Transverse colon (tissue), 4 donors: ENCODE measurements at places on chromosomes 3 and 15. TPM values are rescaled to one million over a fixed set of nuclear protein-coding genes. Genes with fewer than 3 reads are reported as not detected.

- H3K36me3 ChIP-seq: no peaks in the 10 kb centered on the region
- H3K4me1 ChIP-seq: no peaks in the 10 kb centered on the region
- H3K27ac ChIP-seq: no peak overlapping the region
These were observed 109.6 kb upstream of the TMCO5A start for GRCh38 chr15:37824717-37825382.

GRCh38 chr15:64847016-64847415 is 5.3 kb downstream of the PLEKHO2 start:
- DNase-seq: no peak
- no peaks in the 10 kb centered on the region for H3K27me3 ChIP-seq
- H3K4me1 ChIP-seq: peaks cover 68% of the 10 kb centered on the region
- no peak overlapping the region for H3K4me3 ChIP-seq
- peak overlapping the region; percentile 96 for H3K27ac ChIP-seq

- no peak overlapping the region for H3K27ac ChIP-seq
- peaks cover 13% of the 10 kb centered on the region for H3K4me1 ChIP-seq
- no peaks in the 10 kb centered on the region for H3K36me3 ChIP-seq
These were observed 23.1 kb downstream of the PLXNA1 start for GRCh38 chr3:127005864-127006500.

Gene GOLGA6A
- not detected for total RNA-seq

DNA sequence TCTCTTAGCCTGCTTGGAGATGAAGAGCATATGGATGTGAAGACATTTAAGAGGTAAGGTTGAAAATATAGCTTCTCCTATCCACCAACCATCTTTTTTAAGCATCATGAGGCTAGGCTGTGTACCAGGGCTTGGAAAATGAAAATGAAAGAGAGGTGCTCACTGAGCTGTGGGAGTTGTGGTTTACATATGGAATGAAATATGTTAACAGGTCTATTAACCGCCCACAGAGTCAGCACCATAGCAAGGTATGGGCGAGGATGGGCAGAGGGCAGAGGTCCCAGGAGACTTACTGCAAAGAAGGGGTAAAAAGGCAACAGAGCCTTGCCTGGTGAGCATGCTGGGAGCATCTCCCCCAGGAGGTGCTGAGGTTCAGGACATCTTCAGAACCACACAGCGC is 273.1 kb downstream of the GABRG3 start:
- H3K4me3 ChIP-seq: no peak overlapping the region
- no peak overlapping the region for H3K27ac ChIP-seq
- H3K27me3 ChIP-seq: no peaks in the 10 kb centered on the region
- DNase-seq: no peak

Gene TEX9
- total RNA-seq: 3.4 TPM

- H3K4me3 ChIP-seq: no peak overlapping the region
- no peaks in the 10 kb centered on the region for H3K36me3 ChIP-seq
- H3K27ac ChIP-seq: peak overlapping the region; percentile 81
- no peak for DNase-seq
- peaks cover 22% of the 10 kb centered on the region for H3K4me1 ChIP-seq
These were observed 11.2 kb downstream of the DLL4 start for GRCh38 chr15:40940296-40940801.

- H3K4me1 ChIP-seq: no peaks in the 10 kb centered on the region
- H3K36me3 ChIP-seq: no peaks in the 10 kb centered on the region
- no peak overlapping the region for H3K4me3 ChIP-seq
These were observed 63.6 kb upstream of the MBNL1 start for GRCh38 chr3:152205097-152205593.

GRCh38 chr3:143809121-143809621 is 39.1 kb downstream of the SLC9A9 start:
- no peak overlapping the region for H3K4me3 ChIP-seq
- no peaks in the 10 kb centered on the region for H3K36me3 ChIP-seq
- H3K27me3 ChIP-seq: no peaks in the 10 kb centered on the region
- no peak for DNase-seq
- peak overlapping the region; percentile 72 for H3K27ac ChIP-seq
- H3K4me1 ChIP-seq: peaks cover 9% of the 10 kb centered on the region

GRCh38 chr15:64697911-64698369 is 77.4 kb downstream of the RBPMS2 start:
- DNase-seq: no peak
- no peaks in the 10 kb centered on the region for H3K27me3 ChIP-seq
- H3K36me3 ChIP-seq: no peaks in the 10 kb centered on the region
- no peak overlapping the region for H3K4me3 ChIP-seq
- H3K4me1 ChIP-seq: peaks cover 94% of the 10 kb centered on the region
- peak overlapping the region; percentile 91 for H3K27ac ChIP-seq

DNA sequence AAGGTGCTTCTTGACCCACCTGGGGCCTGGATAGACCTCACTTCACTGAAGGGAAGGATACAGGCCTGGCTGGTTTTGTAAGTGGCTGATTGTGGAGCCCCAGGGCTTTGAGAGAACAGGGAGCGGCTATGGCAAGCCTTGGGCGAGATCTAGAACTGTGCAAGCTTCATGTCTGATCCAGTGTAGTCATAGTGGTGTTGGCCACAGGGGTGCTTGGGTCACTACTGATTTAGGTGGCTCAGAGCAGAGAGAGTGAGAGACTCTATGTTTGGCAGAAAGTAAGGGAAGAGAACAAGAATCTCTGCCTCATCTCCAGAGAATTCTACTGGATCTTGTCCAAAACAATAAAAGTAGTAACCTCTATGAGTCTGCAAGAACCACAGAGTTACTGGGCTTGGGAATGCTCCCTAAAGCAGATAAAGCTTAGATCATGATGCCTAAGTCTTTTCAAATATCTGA is 394.2 kb upstream of the EPHA3 start:
- no peaks in the 10 kb centered on the region for H3K36me3 ChIP-seq
- H3K27me3 ChIP-seq: no peaks in the 10 kb centered on the region
- no peak overlapping the region for H3K27ac ChIP-seq
- no peak overlapping the region for H3K4me3 ChIP-seq
- DNase-seq: no peak

Gene PLSCR2
- total RNA-seq: not detected

DNA sequence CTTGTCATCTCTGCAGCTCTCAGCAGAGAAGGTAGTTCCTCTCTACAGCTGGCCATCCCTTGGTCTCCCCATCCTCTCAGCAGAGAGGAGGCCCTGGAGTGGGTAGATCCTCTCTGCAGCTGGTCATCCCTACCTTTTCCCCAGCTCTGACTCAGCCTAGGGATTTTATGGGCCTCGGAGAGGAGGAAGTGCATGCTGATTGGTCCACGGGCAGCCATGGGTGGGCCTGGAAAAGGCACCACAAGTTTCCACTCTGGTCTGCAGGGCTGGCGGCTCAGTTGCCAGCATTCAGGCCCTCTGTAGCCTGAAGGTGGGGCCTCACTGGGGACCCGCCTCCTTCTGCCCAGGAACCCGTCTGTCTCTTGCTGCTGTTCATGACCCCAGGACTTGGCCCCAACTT is 36.9 kb downstream of the NR1D2 start:
- H3K27ac ChIP-seq: no peak overlapping the region
- H3K27me3 ChIP-seq: no peaks in the 10 kb centered on the region
- no peak overlapping the region for H3K4me3 ChIP-seq
- H3K4me1 ChIP-seq: peaks cover 6% of the 10 kb centered on the region
- no peak for DNase-seq

DNA sequence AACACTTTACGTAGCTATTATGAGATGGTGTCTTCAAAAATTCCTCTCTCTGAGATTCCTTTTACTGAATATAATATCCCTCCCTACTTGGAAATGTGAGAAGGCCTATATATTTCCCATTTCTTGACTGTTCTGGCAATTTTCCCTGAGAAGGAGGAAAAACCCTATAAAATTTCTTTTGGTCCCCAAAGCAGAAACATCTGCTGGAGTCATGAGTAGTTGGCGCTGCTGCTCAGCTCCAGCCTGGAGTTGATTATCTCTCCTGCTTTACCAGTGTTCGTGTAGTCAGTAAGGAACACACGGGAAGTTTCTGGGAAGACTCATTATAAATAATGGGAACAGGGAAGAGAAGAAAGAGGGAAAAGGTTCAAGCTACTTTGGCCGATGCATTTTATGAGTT is 680.1 kb downstream of the EPHA3 start:
- H3K27ac ChIP-seq: no peak overlapping the region
- H3K27me3 ChIP-seq: no peaks in the 10 kb centered on the region
- H3K4me3 ChIP-seq: no peak overlapping the region
- H3K4me1 ChIP-seq: no peaks in the 10 kb centered on the region
- H3K36me3 ChIP-seq: no peaks in the 10 kb centered on the region

Gene HDC
- total RNA-seq: not detected

Gene DPPA2
- total RNA-seq: not detected

DNA sequence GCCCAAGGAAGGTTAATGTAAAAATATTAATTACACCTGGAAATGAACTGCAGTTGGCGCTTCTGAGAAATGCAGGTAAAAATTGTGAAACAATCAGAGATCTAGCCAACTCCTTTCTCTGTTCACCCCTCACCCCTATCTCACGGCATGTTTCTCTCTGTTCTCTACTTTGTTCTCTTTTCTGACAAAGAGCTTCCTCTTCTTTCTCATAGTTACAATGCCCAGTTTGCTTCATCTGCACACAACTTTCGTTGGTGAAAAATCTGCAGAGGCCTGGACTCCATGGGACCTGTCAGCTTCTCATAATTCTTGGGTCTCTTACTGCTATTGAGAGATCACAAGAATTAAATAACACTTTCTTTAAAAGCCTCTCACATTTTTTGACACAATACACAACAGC is 212.9 kb upstream of the LRRN1 start:
- no peak overlapping the region for H3K4me3 ChIP-seq

Gene C3orf85
- 29.5 TPM for total RNA-seq

DNA sequence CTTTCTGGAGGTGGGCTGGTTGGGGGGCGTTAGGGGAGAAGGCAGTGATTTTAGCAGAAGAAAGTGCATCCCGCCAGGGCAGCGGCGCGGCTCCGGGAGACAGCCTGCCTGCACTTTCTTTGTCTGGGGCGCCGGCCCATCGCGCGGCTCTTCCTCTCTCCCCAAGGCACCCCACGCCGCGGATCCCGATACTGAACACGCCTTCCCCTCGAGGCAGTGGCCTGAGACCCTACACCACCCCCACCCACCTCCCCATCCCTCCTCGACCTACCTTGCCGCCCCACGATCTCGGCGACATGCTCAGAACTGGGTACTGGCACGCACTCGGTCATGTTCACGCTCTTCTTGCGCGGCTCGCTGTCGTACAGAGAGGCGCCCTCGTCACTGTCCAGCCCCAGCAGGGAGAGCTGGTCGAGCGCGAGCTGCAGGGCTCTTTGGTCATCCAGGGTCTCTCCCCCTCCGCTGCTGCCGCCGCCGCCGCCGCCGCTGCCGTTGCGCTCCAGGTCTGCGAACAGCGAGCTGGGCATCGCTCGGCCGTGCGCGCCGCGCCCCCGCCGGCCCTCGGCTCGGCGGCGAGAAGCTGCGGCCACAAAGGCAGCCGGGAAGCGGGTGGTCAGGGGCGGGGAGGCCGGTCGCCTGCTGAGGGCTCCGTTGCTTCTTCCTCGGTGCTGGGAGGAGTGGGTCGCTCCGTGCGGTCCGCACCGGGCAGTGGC is 483 bp downstream of the MEX3B start:
- peaks cover 18% of the 10 kb centered on the region for H3K4me1 ChIP-seq
- DNase-seq: peak; percentile 20
- peak overlapping the region; percentile 69 for H3K4me3 ChIP-seq

- H3K4me3 ChIP-seq: no peak overlapping the region
- H3K27me3 ChIP-seq: no peaks in the 10 kb centered on the region
- no peak for DNase-seq
- H3K36me3 ChIP-seq: peaks cover 2% of the 10 kb centered on the region
These were observed 15.1 kb downstream of the MTHFS start for GRCh38 chr15:79881668-79882067.

DNA sequence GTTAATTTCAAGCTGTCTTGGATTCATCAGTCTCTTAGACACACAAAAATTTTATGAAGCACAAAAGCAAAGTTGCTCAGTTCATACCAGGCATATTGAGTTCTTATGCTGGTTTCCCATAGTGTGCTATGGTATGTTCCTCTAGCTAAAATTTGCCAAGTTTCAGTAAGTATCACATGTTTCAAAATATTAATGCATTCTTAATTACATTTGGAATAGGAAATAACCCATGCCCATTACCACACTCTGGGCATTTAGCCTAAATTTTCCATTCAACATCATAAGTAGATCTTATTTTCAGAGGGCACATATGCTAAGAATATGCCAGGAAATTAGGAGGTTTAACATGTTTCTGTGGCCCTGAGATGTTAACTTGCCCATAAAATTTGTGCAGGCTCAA is 289.9 kb downstream of the SHOX2 start:
- H3K4me3 ChIP-seq: no peak overlapping the region
- H3K36me3 ChIP-seq: no peaks in the 10 kb centered on the region
- no peak for DNase-seq
- H3K27ac ChIP-seq: no peak overlapping the region
- H3K4me1 ChIP-seq: no peaks in the 10 kb centered on the region

Gene RASGRF1
- total RNA-seq: not detected

Gene CX3CR1
- total RNA-seq: 0.32 TPM

Gene ADPRH
- total RNA-seq: 1.8 TPM

- H3K27ac ChIP-seq: no peak overlapping the region
- H3K4me1 ChIP-seq: no peaks in the 10 kb centered on the region
- no peak overlapping the region for H3K4me3 ChIP-seq
- no peaks in the 10 kb centered on the region for H3K36me3 ChIP-seq
These were observed 122.9 kb downstream of the GREM1 start for GRCh38 chr15:32840507-32841245.

Gene SOX14
- not detected for total RNA-seq

- no peaks in the 10 kb centered on the region for H3K36me3 ChIP-seq
- no peak for DNase-seq
- H3K27me3 ChIP-seq: no peaks in the 10 kb centered on the region
- no peak overlapping the region for H3K4me3 ChIP-seq
- H3K27ac ChIP-seq: no peak overlapping the region
- H3K4me1 ChIP-seq: no peaks in the 10 kb centered on the region
These were observed 116.5 kb downstream of the SLC9A9 start for GRCh38 chr3:143731776-143732175.

Gene ASB14
- not detected for total RNA-seq

- no peak for DNase-seq
- H3K36me3 ChIP-seq: no peaks in the 10 kb centered on the region
- no peak overlapping the region for H3K4me3 ChIP-seq
- H3K27me3 ChIP-seq: no peaks in the 10 kb centered on the region
These were observed 24.4 kb downstream of the PTPN23 start for GRCh38 chr3:47404955-47405790.

DNA sequence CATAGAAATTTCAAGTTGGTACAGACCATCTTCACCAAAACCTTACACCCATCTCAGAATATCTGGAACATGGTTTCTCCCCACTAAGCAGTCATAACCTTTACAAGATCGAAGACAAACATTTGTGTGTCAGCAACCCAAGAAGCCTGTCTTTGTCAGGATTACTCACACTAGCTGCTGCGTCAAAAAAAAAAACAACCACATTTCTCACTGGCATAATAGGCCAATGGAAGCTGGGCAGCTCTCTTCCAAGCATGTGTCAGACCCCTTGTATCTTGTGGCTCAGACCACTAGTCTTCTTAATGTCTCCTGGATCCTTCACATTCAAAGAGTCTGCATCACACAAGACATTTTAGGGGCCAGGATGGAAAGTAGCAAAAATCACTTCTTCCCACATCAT is 266.9 kb upstream of the IGF1R start:
- no peaks in the 10 kb centered on the region for H3K36me3 ChIP-seq
- H3K4me3 ChIP-seq: no peak overlapping the region
- no peaks in the 10 kb centered on the region for H3K27me3 ChIP-seq
- no peak for DNase-seq
- H3K4me1 ChIP-seq: no peaks in the 10 kb centered on the region

Gene PARL
- 55.4 TPM for total RNA-seq

GRCh38 chr15:69668963-69669362 is 216.3 kb downstream of the RPLP1 start:
- H3K4me1 ChIP-seq: no peaks in the 10 kb centered on the region
- peak overlapping the region; percentile 30 for H3K27ac ChIP-seq
- peak; percentile 62 for DNase-seq
- H3K4me3 ChIP-seq: no peak overlapping the region

GRCh38 chr3:78414261-78414660 is 1353.5 kb downstream of the ROBO1 start:
- H3K27ac ChIP-seq: no peak overlapping the region
- no peaks in the 10 kb centered on the region for H3K4me1 ChIP-seq
- no peak for DNase-seq
- H3K27me3 ChIP-seq: no peaks in the 10 kb centered on the region
- H3K36me3 ChIP-seq: no peaks in the 10 kb centered on the region
